ENCODE measurements at places on chromosomes 16 and 17. TPM values are rescaled to one million over a fixed set of nuclear protein-coding genes. Genes with fewer than 3 reads are reported as not detected.

The GDPD3 gene
- total RNA-seq, result 14.7 TPM

GRCh38 chr16:78237841-78238240, 138.4 kb downstream of the WWOX start:
- DNase-seq, result no peak

DNA sequence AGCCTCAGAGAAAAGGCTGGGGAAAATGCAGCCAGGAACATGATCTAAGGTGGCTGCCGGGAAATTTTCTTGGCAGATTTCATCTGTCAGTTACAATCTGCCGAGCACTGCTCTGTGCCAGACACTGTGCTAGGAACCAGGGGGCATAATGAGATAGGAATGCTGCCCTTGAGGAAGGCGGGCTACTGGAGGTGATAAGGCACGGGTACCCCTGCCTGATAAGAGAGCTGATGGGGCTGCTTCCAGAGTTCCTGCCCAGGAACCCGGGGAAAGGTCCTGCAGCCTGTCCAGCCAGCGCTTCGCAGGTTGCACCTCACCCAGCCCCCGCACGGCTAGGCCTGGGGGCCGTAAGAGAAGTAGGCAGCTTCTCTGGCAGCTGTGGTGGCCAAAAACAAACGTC, 3.1 kb downstream of the SCNN1G start:
- DNase-seq, result no peak

The OR2C1 gene
- total RNA-seq, result not detected

The MILR1 gene
- 3.3 TPM for total RNA-seq

The MAF gene
- 24.0 TPM for total RNA-seq

DNA sequence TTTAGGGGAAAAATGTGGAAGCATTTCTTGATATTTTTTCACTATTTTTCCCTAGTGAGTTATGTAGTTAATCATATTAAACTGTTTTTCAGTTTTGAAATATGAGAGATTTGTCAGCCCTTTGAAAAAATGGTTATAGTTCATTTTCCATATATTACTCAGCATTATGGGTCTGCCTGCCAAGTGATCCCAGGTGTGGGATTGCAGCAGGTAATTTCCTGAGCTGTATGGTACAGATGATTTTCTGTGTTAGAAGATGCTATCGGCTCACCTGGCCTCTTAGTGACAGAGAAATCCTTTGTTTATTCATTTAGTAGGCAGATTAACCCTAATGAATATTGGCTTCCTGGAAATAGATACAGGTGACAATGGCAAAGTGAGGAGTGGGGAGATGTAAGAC, 275.1 kb upstream of the TBX2 start:
- no peak for DNase-seq

GRCh38 chr16:1395444-1396031, 19.0 kb downstream of the UNKL start:
- DNase-seq, result no peak

DNA sequence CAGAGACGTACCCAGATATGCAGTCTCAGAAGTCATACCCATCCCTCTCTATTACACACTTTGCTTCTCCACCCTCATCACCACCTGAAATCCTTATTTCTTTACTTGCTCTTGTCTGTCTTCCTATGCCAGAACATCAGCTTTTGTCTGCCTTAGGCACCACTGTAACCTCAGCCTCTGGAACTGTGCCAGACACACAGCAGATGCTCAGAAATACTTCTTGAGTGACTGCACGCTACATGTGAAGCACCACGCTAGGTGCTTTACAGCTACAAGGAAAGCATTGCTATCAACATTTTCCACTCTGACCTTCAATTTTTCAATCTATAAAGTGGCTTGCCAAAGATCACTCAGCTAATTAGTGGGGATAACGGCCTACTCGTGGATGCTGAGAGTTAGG, 226.8 kb downstream of the CHD9NB start:
- no peak for DNase-seq

DNA sequence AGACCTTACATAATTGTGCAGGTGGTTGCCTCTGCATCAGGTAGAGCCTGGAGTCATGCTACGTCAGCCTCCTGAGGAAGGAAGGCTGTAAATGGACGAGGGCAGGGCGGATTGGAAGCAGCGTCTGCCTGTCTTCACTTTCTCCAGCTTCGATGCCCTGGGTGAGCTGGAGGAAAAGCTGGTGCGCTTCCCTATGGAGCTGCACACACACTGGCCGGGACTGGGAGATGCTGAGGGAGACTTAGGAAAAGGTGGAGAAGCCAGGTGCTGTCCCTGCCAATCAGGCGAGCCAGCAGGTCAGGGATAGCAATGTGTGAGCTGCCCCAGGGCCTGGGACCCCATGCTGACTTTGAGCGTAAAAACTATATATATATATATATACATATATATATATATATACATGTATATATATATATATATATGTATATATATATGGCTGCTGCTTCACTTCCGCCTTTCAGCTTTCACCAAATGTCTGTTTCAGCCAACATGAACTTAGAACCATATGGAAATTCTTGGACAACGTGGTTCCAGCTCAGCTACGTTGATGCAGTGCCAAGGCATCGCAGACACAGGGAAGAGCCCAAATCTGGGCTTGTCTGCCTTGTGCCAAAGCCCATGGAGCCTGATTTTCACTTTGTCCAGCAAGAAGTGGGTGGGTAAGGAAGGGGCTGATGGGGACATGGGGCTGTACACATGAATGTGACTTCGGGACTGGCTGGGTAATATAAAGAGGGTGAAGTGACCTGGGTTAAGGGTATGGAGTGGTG, 71.5 kb upstream of the NKD1 start:
- DNase-seq, result no peak

The CCDC78 gene
- 7.7 TPM for total RNA-seq

GRCh38 chr17:80944326-80944725, 47.3 kb upstream of the CHMP6 start:
- no peak for DNase-seq

DNA sequence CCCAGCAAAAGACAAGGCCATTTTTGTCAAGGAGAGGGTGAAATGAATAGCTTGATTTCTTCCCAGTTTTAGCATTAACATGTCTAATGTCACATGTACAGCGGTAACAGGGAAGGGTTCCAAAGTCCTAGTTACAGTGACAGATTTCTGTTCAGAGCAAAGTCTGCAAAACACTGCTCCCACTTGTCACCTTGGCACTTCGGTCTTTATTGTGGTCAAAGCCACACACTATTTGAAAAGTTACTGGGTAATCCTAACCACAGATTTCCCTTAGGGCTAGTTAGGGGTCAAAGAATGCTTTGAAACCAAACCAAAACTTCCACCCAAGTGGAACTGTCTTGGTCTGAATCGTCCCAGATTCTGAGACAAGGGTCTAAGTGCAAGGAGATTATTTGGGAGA, 455.6 kb downstream of the HS3ST3B1 start:
- no peak for DNase-seq

DNA sequence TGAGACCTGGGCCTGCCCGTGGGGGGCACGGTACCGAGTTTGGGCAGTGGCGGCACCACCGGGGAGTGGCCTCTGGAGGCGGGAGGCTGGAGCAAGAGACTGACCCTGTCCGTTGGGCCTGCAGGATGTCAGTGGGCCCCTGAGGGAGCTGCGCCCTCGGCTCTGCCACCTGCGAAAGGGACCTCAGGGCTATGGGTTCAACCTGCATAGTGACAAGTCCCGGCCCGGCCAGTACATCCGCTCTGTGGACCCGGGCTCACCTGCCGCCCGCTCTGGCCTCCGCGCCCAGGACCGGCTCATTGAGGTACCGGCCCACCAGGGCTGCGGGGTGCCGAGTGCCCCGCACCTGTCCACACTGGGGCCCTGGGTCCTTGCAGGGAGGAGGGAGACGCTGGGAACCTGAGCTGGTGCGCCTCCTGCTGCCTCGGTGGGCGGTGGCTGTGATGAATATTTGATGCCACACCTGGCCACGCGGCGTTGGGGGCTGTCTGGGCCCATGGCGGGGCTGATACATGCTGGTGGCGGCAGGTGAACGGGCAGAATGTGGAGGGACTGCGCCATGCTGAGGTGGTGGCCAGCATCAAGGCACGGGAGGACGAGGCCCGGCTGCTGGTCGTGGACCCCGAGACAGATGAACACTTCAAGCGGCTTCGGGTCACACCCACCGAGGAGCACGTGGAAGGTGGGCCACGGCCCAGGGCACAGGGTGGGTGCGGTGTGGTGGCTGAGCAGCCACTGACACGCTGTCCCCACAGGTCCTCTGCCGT, 9.7 kb downstream of the NHERF2 start:
- no peak for DNase-seq

- DNase-seq, result no peak
Observed at GRCh38 chr17:47225911-47226688, 17.0 kb downstream of the MYL4 start.

DNA sequence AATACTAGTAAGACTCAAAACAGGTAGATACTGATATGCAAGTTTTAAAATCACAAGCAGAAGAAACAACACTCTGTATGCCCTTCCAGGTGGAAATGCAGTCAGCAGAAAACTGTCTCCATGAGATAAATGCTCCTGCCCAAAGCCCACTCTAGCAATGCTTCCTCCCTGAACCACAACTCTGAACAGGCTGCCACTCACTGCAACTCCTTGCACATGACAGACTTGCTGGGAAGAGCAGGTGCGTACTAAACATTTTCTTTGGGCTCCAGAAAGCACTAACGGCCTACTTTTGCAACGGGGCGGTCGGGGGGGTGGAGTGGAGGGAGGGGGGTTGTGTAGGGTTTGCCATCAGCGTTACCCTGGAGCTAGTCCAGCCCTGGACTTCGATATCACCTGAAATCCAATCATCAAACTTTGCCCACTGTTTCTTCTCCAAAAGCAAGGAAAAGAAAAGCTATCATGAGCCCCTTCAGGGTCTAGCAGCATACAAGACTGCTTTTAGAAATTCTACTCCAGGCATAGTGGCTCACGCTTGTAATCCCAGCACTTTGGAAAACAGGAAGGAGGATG, 46.1 kb downstream of the ANKRD11 start:
- DNase-seq, result no peak

GRCh38 chr17:76569607-76570279, 15.9 kb downstream of the ST6GALNAC2 start:
- DNase-seq, result no peak

Data from natural killer cell (primary cell).